Foreskin melanocyte (primary cell): ENCODE measurements at places on chromosomes 4 and X.
A peak's percentile ranks its signal among the peaks of the same experiment; 100 is the strongest.

DNA sequence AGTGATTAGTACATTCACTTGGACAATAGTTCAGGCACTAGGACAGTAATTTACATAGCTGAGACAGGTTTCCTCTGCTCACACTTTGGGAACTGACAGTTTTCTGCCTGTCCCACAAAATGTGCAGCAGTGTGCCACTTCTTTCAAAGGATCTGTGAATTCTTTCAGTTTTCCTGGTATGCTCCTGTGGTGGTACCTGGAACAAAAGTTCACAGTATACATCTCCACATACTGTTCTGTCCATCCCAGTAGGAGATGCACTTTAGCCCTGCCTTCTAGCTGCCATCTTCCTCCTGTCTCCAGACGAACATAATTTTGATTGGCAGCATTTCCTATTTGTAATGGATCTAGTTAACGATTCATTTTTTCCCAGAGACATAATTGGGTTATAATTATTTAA, 360.8 kb upstream of the CXorf51B start:
- DNase-seq = no peak

- DNase-seq = no peak
These were observed 8.2 kb downstream of the SYN1 start for GRCh38 chrX:47611489-47611888.

DNA sequence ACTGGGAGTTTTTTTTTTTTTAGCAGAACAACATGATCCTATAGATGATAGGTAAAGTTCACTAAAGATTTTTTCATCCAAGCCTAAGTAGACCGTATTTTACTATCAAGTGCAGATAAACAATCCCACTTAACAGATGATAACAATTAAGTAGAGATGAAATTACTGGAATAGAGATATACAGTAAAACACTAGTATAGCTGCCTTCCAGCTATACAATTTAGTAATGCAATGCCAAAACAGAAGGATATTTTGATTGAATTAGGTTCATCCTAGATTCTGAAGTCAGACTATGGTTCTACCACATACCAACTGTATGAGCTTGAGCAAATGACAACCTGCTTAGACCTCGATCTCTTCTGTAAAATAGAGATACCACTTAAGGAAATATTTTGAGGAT, 24.3 kb downstream of the KLHL8 start:
- DNase-seq = no peak

DNA sequence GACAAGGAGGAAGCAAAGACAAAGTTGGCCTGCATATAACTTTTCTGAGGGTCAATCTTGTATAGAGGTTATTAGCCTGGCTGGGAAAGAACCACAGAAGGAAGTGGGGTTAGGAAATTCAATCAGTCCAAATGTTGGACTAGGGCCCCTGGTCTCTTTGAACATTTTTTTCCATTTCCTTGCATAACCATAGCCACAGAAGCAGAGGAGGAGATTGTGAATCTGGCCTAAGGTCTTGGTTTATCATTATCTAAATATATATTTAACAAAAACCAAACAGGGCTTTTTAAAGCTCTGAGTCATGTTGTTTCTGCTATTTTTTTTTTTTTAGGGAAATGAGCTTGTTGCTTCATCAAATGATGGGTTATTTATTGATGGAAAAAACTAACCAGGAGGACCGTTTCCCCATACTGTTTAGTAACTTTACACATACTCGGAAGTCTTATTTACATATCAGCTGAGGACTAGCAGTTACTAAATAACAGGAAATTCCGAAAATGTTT, 97.7 kb upstream of the ACSL4 start:
- DNase-seq = no peak

GRCh38 chr4:32485956-32486355, 1765.8 kb downstream of the PCDH7 start:
- peak; percentile 61 for DNase-seq

- DNase-seq = no peak
These were observed 32.2 kb upstream of the CCSER1 start for GRCh38 chr4:90095000-90095399.

- DNase-seq = peak; percentile 70
These were observed 789 bp upstream of the DDX3X start for GRCh38 chrX:41333003-41333743.

DNA sequence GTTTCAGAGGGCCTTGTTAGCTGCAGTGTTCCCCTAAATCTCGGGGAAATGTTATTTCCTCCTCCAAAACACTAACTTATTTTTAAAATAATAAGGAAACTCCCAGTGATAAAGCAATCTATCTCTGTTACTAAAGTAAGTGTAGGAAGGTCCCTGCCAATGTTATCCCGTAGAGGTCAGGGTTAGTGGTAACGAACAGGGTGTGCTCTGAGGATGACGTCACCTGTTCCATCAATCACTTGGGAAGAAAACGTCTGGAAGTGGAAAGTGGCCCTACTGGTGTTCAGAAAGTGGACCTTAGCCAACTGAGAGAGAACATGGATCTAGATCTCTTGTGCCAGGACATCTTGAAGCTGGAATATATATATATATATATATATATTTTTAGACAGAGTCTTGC, 249.5 kb downstream of the BCOR start:
- DNase-seq = no peak

DNA sequence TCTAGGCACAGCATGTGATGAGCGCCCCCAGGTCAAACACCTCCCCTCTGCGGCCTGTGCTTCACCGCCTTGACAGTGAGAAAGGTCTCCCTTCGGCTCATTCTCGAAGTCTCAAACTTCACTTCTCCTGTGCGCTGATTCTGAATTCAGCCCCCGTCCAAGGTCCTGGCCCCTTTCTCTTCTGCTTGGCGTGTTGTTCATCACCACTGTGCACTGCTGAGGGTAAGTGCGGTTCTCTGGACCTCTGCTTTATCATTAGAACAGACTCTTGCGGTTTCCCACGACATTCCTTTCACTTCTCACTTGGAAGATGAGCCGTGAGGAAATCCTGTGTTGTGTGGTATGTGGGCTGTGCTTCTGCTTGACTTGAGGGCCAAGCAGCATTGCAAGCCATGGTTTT, 11.9 kb downstream of the HTT-AS start:
- DNase-seq = no peak

GRCh38 chrX:71052721-71053120, 15.4 kb downstream of the SNX12 start:
- no peak for DNase-seq

- peak; percentile 8 for DNase-seq
These were observed 82.9 kb downstream of the LAS1L start for GRCh38 chrX:65451663-65452062.

DNA sequence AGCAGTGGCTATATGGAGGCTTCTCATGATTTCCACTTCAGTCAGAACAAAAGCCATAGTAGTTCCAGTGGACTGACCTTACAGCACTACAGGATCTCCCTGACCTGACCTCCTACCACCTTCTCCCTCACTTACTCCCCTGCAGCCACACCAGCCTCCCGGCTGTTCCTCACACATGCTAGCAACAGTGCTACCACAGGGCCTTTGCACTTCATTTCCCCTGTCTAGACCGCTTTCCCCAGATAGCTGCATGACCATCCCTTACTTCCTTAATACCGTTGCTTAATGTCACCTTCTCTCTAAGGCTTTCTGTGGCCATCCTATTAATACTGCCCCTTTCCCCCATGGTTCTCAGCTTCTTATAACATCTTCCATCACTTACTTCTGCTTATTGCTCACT, 13.1 kb downstream of the GPKOW start:
- no peak for DNase-seq

DNA sequence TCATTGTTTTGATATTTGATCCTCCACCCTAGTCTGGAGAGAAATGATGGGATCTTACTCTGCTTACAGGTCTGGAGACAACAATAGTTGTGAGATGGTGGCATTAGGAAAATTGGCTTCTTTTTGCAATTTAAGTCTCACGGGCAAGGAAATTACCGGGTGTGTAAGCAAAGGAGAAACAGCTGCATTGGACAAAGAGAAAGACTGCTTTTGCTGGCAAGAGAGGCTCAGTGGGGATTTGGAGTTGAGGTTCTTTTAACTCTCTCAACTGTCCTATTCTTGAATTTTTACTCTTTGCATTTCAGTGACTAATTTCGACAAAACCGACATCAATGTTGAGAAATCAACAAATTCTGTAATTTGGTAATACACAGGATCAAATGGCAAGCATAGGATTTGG, 2.3 kb upstream of the SERPINA7 start:
- DNase-seq = no peak

DNA sequence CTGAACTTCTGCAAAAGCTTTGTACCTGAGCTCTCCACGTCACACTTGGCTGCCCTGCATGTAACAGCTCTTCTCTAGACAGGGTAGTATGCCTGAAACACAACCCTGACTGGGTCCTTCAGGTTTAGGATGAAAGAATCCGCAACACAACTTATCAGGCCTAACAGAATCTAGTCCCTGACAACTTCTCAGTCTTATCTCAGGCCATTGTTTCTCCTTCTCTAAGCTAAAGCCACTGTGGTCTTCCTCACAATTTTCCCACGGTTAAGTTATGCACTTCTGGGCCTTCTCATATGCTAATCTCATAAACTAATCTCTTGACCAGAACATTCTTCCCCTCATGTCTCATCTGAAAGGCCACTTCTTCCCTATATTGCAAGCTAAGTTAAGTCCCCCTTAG, 10.8 kb upstream of the TMPRSS11B start:
- no peak for DNase-seq

- no peak for DNase-seq
These were observed 177.1 kb upstream of the CENPE start for GRCh38 chr4:103375278-103375677.

DNA sequence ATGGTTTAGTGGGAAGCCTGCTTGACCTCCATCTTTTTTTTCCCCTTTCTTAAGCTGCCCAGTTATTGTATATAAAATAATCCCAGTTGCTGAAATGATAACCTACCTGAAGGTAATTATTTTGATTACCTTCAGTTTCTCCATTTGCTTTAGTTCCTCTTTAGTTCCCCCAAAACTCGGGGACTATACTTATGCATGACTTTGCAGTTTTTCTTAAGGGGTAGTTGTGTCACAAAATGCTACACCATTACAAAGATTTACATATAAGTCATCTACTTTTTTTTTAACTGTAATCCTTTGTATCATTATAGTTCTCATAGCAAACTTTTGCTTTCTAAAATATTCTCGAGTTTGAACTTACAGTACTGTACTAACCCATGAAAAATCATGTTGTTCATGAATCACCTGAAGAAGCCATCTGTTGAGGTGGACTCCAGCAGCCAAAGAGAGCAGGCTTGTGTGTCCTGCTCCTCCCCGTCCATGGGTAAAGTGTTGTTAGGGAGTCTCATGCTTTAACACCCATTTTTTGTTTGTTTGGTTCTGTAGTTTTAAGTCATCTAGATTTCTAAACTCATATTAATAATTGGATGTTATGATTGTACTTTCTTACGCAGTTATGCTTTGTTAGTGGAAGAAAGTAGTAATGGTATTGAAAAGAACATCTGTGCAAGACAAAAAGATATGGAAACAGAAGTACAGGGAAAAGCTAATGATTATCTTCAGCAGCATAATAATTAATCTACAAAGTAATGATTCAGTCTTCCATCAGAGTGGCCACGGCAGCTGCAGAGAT, 34.6 kb downstream of the HADH start:
- no peak for DNase-seq

GRCh38 chr4:56460085-56460484, 7.3 kb upstream of the SRP72 start:
- no peak for DNase-seq

DNA sequence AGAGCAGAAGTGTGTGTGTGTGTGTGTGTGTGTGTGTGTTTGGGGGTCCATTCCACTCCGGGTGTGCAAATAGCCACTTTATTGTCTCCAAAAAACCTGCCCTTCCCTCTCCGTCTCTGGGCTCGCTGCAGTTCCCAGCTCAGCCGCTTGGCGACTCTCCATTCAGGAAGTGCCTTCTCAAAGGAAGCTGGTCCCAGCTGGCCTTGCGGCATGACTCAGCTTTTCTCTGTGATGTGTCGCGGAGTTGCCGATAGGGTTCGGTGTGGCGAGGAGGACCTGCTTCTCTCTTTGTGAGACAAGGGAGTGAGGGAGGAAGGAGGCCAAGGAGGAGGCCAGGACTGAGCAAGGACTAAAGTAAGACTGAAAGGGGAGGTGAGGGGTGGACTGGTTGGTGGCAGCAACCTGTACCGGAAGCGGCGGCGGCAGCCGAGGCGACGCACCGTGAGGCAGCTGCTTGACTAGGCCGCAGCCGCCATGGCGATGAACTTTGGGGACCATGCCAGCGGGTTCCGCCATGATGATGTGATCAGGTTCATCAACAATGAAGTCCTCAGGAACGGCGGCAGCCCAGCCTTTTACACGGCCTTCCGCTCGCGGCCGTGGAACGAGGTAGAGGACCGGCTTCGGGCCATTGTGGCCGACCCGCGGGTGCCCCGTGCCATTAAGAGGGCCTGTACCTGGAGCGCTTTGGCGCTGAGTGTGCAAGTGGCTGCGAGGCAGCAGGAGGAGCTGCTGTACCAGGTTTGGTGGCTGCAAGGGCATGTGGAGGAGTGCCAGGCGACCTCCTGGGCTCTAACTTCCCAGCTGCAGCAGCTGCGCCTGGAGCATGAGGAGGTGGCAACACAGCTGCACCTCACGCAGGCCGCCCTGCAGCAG, at the start of gene TEX13C:
TSS of gene TEX13C (plus strand) at position 226 of the 876 bp plus-strand sequence. CDS start at position 475, 249 bp downstream.
- no peak for DNase-seq

DNA sequence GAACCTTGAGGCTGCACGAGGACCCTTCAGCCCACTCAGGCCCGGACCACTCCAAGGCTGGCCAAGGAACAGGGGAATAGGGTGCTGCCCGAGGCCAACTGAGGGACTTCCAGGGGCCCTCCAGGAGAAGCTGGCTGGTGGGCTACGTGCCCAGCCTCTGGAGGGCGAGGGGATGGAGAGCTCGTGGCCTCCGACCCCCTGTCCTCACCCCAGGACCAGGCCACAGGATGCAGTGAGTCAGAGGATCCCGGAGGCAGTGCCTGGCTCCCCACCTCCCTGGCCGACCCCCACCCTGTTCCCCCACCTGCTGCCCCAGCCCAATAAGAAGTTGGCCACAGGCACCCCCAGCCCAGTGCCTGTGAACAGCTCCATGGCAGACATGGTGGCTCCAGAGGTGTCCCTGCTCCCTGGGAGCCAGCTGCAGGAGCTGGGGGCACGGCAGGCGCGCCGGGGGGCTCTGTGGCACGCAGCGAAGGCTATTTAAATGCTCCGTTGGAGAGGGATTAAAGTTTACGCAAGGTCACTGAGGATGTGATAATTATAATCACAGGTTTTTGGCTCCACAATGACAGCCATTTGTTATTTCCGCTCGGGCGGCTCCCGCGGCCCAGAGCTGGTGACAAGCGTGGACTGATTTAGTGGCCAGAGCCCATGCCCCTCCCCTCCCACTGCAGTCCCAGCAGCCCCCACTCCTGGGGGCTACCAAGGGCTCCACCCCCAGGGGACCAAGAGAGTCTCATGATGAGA, 95.7 kb upstream of the NKX1-1 start:
- no peak for DNase-seq

GRCh38 chr4:150849016-150849415, 166.1 kb downstream of the LRBA start:
- no peak for DNase-seq

- DNase-seq = no peak
These were observed 21.9 kb downstream of the NSG1 start for GRCh38 chr4:4408576-4409335.

DNA sequence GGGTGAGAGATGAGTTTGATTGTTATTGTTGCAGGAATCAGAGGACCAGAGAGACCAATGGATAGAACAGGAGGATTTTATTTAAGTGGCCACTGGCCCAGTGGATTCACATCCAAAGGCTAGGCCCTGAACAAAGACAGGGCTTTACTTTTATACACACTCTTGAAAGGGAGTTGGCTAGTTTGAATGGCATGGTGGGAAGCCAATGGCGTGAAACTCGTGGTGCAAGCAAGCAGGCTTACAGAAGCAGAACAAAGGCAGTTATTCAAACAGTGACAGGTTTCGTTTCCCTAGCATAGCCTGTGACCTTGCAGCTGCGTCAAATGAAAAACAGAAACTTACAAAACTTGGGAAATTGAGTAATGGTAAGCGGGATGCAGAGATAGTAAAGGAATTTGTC, 110.2 kb upstream of the PRDX4 start:
- DNase-seq = no peak

GRCh38 chrX:68534691-68535090, 35.8 kb downstream of the YIPF6 start:
- DNase-seq = peak; percentile 94
